ENCODE measurements at places on chromosomes 16 and 17.
A peak's percentile ranks its signal among the peaks of the same experiment; 100 is the strongest.

DNA sequence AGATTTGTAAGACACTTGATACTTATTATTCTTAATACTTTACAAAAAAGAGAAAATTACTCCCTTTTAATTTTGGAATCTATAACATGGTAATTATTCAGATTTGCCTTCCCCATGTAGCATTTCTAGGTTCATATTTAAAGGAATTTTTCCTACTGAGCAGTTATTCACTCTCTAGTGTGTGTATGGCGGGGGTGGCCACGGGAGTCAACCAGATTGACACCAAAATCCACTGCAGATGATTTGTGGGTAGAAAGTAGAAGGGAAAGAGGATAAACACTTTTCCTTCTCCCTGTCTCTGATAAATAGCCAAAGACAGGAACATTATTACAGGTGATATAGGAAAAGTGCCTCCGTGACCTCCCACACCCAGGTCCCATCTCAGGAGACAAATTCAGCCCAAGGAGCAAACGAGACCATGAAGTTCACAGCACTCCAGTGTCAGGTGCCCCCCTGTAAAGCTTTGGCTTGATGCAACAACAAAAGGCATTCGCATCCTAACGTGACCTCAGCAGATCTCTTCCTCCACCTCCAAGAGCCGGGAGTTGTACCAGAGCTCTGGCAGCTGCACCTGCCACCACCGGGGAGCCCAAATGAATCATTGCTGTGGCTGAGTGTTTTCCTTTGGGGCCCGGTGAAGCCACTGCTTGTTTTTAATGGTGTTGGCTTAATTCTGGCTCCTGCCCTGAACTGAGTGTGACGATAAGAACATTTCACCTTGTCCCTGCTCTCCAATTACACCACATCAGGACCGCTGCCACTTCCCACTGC, 92.7 kb upstream of the NOL11 start:
- peak; percentile 60 for DNase-seq

- DNase-seq, result no peak
Measured at GRCh38 chr16:68289621-68290329, 21.0 kb downstream of the SLC7A6OS start.

- peak; percentile 59 for DNase-seq
Measured at GRCh38 chr16:29674188-29674587, 4.8 kb upstream of the QPRT start.

- peak; percentile 97 for DNase-seq
Measured at GRCh38 chr17:78529871-78530670, 47.1 kb downstream of the DNAH17 start.

DNA sequence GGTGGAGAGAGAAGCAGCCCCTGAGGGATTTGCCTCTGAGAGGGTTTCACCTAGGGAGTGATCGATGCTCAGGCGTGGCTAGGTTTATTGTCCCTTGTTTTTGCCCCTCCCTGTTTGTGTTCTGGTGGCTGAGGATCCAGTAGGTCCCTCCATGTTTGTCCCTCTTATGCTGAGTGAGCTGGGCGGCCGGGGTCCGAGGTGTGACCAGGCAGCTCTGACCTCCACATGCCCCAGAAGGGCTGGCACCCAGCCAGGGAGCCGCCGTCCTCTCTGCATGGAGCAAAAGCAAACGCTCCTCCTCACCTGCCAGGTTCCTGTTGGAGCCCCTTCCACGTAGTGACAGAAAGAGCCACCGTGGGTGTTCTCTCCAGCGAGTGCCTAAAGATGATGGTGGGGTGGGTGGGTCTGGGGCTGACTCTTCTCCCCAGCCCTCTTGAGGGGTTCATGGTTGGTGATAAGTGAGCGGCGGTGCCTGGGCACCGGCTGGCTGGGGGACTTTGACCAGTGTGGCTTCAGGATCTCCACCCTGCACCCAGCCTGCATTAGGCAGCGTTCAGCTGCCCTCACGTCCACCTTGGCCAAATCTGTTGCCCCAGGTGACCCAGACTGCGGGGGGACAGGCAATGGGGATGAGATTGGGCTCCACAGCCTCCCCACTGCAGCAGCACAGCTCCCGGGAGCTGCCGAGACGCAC, 14.1 kb upstream of the NUDT16L1 start:
- peak; percentile 63 for DNase-seq

GRCh38 chr17:8887834-8888703, 20.6 kb upstream of the PIK3R6 start:
- DNase-seq, result no peak

DNA sequence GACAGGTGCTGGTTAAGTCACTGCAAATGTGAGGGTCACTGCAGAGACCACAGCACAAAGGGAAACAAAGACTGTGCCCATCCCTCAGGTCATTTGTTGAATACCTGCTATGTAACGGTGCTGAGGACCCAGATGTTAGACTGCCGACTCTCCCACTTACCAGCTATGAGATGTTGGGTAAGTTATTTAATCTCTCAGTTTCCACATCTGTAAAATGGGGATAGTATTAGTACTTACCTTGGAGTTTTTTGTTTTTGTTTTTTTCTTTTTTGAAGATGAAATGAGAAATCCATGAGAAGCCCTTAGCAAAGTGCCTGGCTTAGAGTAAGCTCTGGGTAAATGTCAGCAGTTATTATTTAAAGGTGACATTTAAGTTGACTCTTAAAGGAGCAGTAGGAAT, 50.5 kb upstream of the PMFBP1 start:
- DNase-seq, result no peak

DNA sequence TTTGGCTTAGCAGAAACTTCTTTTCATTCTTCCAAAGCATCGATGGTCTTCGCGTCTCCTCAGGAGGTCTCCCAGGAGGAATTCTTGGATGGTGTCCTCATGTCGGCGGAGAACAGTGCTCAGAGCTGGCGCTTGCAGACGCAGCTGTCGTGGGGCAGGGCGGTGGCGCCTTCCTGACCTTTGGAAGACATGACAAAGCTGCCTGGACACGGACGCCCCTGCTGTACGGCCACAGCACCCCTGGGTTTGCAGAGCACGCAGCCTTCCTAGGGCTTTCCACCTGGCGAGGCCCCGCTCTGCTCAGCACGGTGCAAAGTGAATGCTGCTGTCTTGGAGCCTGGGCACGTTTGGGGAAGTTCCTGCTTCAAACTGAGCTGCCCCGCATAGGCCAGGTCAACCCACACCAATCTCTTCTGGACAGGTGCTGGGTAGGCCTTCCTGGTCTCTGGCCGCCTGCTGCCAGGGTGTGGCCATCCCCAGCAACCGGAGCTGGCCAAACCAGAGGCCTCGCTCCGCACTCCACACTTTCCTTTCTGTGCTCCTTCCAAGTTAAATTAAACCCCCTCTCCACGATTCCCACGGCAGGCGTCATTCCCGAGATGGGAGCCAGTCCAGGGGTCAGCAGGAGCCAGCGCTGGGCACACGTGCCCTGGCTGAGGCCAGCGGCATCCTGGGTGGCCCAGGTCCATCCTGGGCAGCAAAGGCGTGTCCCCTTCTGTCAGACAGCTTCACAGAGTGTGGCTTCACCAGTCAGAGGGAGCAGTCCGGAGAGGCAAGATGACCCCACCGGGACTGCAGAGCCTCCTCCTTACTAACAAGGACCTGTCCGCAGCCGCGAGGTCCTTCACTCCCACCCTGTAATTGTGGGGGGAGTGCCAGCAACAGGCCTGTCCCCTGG, 15.0 kb upstream of the KREMEN2 start:
- no peak for DNase-seq

GRCh38 chr17:61456061-61456681, 3.9 kb downstream of the TBX4 start:
- no peak for DNase-seq

GRCh38 chr17:58232707-58233156, 5.7 kb upstream of the LPO start:
- peak; percentile 28 for DNase-seq

GRCh38 chr17:1518410-1518809, 2.0 kb upstream of the INPP5K start:
- no peak for DNase-seq

DNA sequence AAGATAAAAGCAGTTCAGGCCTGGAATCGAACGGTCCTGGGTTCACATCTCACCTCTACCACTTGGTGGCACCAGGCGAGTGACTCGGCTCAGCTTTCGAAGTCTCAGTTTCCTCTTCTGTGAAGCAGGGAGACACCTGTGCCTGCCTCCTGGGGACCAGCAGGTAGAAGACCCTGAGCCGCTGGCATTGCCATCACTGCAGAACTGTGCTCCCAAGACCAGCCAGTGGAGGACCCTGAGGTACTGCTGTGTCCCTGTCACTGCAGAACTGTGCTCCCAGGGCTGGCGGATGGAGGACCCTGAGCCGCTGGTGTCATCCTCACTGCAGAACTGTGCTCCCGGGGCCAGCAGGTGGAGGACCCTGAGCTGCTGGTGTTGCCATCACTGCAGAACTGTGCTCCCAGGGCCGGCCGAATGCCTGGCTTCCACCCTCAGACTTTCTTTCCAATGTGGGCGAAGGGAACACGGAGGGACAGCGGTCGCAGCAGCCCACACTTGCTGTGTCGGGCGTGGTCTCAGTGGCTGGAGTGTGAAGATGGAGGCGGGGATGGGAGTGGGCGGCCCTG, 8.7 kb upstream of the SLC7A5 start:
- peak; percentile 17 for DNase-seq

GRCh38 chr16:49835161-49835777, 20.6 kb downstream of the ZNF423 start:
- DNase-seq, result no peak

DNA sequence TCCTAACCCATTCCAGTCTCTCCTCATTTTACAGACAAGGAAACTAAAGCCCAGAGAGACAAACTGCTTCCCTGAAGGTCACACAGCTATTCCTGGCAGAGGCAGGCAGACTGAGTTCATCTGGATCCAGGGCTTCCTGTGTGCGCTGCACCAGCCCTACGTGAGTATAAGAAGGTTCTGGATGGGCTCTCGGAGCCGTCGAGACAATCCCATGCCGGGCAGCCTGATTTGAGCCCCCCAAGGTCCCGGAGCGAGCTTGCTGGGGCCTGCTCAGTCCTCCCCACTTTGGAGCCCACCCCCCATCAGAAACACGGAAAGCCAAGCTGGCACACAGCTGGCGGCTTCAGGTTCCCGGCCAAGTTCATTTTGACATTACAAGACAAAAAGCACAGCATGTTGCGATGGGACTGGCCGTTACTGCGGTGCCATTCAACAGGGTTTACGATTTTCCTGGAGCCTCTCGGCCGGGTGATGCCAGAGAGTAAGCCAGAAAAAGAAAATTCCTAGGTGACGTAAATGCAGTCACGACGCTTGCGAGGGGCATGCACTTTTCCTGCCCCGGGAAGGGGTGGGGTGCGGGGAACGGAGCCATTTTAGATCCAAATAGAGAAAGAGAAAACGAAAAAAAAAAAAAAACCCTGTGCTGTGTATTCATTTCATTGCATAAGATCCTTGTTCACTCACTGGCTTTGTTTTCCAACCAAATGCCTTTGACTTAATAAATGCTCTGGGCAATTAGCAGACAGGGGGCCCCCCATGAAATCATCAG, 167.1 kb upstream of the FOXF1 start:
- DNase-seq, result no peak

DNA sequence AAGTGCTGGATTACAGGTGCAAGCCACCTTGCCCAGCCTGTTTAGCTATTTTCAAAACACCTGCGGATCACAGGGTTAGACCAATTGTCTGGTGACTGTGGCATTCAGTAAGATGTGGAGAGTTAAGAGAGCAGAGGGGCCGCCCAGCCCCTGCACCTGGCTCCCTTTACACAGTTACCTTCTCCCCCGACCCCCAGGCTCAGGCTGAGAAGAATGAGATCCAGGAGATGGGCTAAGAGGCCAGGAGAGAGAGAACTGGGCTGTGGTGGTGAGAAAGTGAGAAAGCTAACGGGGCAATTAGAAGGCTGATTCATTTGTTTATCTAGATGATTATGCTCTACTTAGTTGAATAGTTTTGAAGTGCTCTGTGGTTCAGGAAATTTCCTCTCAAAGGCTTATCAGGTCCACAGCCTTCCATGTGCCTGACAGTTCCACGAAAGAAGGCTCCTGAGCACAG, 67.8 kb upstream of the AXIN2 start:
- DNase-seq, result peak; percentile 77

- DNase-seq, result no peak
Measured at GRCh38 chr16:28986046-28986445, 1.2 kb downstream of the LAT start.

DNA sequence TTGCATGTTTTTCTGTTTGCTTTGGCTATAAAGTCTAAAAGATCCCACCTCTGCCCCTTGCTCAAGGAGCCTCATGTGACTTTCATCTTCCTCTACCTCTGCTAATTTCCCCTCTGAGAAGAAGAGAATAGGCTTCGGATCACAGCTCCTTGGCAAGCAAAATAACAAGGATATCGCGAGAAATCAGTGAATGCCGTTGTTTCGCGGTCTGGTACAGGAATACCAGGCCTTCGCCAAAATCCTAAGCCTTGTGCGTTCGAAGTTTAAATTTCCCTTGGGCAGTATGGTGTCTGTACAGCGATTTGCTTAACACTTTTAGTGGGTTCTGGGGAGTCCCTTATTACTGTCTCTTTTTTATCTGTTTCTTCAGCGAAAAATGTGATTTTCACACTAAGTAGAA, 142.3 kb downstream of the IRF8 start:
- no peak for DNase-seq

GRCh38 chr17:60284709-60285108, 107.2 kb downstream of the USP32 start:
- no peak for DNase-seq

DNA sequence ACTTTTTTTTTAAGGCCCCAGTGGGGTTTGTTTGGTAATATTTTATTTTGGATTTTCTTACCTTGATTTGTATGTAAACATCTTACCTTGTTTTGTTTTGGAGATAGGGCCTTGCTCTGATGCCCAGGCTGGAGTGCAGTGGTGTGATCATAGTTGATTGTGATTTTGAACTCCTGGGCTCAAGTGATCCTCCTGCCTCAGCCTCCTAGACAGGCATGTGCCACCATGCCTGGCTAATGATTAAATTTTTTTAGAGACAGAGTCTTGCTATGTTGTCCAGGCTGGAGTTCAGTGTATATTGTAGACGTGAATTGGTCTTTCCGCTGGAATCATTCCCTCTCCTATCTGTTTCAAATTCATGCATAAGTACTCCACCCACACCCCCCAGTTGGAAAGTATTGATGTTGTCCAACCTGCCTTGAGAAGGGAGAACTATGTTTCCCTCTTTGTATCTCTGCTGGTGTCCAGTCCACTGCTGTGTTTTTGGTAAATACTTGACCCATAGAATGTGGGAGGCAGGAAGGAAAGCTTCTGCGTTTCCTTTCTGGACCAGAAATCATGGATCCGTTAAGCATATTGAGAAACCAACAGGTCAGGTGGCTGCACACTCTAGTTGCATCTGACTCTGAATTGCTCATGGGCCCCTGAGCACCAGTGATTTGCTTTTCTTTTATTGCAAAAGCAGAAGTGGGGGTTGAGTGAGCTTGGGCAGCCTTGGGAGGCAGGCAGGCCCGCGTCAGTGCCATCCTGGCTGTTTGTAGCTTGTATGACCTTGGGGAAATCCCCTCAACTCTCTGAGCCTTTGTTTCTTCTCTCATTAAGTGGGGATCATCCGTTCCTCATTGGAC, 25.0 kb downstream of the RMI2 start:
- DNase-seq, result no peak
